ENCODE measurements at places on chromosomes 7 and 10. TPM values are rescaled to one million over a fixed set of nuclear protein-coding genes. Genes with fewer than 3 reads are reported as not detected.

- no peak for DNase-seq
These were observed 217.9 kb downstream of the ADARB2 start for GRCh38 chr10:1519391-1519790.

- DNase-seq, result no peak
These were observed 44.6 kb upstream of the RSBN1L start for GRCh38 chr7:77651575-77652162.

GRCh38 chr7:92667816-92668535 lies 77.8 kb upstream of the FAM133B start:
- DNase-seq, result no peak

GRCh38 chr7:41448104-41448503 lies 254.8 kb downstream of the INHBA start:
- DNase-seq, result no peak

The ATRNL1 gene
- total RNA-seq, result 0.74 TPM

DNA sequence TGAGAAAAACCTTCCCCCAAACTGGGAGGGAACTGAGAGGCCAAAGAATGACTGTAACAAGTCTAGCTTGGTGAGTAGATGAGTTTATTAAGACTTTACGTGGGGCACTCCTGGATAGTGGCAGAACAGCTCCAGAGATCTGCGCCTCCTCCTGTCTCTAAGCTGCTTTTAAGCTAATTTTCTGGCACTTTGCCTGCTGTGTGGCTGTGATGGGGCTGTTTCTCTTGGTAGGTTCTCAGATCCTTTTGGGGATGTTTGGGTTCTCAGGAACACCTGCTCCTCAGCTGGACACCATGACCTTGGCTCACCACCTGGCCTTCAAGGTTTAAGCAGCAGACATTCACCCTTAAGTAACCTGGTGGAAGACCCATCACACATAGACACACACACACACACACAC lies 68.3 kb downstream of the AKR1E2 start:
- no peak for DNase-seq
